ENCODE measurements at places on chromosomes 13 and 19.

DNA sequence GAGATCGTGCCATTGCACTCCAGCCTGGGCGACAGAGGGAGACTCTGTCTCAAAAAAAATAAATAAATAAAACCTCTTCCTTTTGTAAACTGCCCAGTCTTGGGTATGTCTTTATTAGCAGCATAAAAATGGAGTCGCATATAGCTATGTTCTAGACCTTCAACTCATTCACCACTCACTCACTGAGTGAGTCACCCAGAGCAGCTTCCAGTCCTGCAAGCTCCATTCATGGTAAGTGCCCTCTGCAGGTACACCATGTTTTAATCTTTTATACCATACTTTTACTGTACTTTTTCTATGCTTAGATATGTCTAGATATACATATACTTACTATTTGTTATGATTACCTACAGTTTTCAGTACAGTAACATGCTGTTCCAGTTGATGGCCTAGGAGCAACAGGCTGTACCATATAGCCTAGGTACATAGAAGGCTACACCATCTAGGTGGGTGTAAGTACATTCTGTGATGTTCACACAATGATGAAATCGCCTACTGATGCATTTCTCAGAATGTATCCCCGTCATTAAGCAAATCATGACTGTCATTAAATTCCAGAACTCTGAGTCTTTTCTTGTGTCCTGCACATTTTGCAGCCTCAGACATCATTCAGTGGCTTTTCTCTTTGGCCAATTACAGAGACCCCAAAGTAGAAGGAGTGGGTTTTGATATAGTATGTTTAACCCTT is 13.7 kb upstream of the FARP1 start:
- no peak for DNase-seq

GRCh38 chr13:24627946-24628345 is 52.3 kb upstream of the ATP12A start:
- no peak for DNase-seq

DNA sequence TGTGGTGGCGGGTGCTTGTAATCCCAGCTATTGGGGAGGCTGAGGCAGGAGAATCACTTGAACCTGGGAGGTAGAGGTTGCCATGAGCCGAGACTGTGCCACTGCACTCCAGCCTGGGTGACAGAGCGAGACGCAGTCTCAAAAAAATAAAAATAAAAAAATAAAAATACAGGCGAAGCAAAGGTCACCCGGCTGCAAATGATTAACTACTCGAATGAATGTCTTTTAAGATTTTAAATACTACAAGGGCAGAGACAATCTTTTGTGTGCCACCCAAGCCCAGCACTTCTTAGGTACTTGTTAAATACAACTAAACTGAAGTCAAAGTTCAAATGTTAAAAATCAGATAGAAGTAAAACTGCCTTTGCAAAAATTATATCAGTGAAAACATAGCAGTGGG is 6.7 kb downstream of the LNX2 start:
- no peak for DNase-seq

- no peak for DNase-seq
Measured at GRCh38 chr13:73718246-73718645, 416.0 kb downstream of the KLF12 start.

DNA sequence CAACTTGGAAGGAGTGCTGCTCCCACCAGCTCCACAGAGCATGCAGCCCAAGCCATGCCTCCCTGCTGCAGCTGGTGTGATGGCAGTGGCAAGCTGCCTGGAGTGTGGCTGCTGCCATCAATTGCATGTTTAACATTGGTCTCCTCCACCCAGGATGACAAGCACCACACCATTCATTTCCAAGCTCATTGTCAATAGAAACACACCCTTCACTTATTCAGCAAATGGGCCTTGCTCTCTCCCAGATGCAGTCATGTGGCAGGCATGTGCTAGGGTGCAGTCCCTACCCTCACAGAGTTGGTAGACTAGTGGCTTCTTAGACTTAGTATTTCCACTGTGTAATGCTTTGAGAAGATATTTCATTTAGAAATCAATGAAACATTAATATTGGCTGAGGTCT is 70.8 kb upstream of the FGF14 start:
- no peak for DNase-seq

DNA sequence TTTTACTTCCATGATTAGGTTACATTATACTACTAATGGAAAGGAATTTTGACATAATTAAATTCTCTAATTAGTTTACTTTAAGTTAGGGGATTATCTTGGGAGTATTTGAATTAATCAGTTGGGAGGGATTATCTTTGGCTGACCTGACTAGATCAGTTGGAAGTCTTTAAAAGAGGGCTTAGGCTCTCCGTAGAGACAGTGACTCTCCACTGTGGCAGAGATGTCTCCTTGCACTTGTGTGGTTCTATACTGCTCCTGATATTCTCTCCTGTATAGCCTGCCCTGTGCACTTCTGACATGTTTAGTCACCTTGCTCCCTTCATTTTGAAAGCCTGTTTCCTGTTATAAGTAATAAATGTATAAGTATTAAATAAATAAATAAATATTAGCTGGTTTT is 1612.3 kb upstream of the PRR20A start:
- DNase-seq = no peak

DNA sequence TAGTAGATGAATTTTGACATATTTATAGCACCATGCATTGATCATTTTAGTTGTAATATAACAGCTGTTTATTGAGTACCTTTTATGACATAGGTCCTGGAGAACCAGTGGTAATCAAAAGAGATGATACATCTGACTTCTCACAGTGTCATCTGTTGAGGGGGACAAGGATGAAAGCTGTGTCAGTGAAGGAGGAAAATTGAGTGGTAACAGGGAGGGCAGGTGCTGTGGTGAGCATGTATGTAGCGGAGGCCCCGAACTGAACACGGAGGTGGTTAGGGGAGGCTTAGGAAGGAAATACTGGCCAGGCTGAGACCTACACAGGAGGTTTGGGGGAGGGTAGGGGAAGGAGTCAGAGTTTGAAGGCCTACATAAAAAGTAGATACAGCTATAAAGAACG is 199.7 kb downstream of the GGACT start:
- no peak for DNase-seq

DNA sequence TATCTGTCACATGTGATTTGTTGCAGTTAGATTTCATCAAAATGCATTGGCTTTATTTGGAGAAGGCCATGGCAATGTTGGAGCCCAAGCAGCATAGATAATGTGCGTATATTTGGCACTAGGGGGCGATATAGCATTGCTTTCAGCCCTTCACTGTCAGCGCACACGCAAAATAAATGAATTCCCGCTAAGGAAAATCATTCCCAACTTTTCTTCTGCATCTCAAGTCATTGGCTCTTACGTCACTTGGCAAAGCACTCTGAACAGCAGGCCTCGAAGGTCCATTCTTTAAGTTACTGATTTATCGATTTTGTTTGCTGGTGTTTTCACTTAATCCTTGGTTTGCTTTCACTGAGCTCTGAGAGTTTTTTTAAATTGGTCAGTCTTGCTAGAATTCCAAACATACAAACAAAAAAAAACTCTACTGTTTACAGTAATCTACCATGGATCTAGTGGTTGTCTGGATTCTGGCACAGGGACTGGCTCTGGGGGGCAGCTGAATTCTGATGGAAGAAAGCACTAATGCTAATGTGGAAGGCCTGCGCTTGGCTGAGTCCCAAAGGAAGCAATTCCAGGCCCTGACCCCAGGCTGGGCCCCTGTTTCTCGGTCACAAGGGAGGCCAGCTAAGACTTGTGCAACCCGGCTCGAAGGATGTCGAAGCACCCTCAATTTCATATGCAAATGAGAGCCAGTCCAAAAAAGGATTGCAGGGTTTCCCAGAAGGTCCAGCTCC is 97.7 kb upstream of the IPO5 start:
- DNase-seq = no peak

GRCh38 chr19:3398900-3399278 is 32.5 kb downstream of the NFIC start:
- no peak for DNase-seq

- no peak for DNase-seq
Measured at GRCh38 chr13:29969286-29969685, 118.9 kb upstream of the UBL3 start.

GRCh38 chr19:40155749-40156265 is 35.4 kb upstream of the MAP3K10 start:
- DNase-seq = no peak

DNA sequence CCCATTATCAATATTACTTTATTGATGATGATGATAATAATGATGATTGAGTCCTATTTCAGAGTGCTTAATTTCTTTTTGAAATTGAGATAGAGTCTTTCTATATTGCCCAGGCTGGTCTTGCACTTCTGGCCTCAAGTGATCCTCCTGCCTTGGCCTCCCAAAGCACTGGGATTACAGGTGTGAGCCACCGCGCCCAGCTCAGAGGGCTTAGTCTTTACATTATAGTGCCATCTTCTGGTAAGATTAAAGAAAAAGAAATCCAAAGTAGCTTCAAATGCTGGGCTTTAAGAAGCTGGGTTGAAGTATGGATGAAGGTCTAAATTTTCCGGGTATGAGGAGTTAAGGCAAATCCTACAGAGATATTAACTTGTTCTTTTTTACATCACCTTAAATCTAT is 3.4 kb upstream of the ZNF333 start:
- no peak for DNase-seq

DNA sequence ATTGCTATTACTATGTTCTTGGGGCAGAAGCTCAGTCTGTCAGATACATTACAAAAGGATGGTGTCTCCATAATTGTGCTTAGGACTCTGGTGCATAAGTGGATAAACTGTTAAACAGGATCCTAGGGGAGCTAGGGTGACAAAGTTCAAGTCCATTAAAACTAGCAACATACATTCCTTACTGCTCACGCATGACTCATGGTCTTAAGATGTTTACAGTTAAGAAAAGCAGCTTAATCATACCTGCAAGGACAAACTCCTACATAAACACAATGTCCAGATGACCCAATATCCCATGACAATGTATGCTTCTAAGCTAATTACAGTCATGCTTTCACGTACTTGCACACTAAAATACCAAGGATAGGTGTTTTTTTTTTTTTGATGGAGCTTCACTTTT is 3.5 kb upstream of the ZNF701 start:
- no peak for DNase-seq
